ENCODE measurements at places on chromosomes 3 and 15.

- DNase-seq, result no peak
Measured at GRCh38 chr15:67150023-67150860, 84.8 kb downstream of the SMAD3 start.

DNA sequence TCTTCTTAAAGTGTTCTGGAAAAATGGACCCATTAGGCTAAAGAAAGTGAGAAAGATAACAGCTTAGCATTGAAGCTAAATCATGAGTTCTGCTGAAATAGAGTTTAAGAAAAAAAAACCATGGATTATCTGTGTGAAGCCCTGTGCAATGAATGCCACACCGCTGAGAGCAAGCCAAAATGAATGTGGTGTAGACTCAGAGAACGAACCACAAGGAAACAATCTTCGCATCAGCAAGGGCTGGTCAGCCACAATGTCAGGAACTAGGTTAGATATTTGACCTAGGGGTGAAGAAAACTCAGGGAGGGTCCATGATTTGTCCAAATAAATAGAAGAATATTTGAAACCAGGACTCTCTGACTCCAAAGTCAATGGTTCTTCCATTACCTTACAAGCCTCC, 91.4 kb upstream of the MEX3B start:
- no peak for DNase-seq

- peak; percentile 20 for DNase-seq
Measured at GRCh38 chr15:74203914-74204431, 1.4 kb upstream of the STRA6 start.

GRCh38 chr15:52414936-52415335, 113.7 kb downstream of the MYO5A start:
- DNase-seq, result no peak

GRCh38 chr3:122067588-122068240, 12.6 kb downstream of the CD86 start:
- no peak for DNase-seq

DNA sequence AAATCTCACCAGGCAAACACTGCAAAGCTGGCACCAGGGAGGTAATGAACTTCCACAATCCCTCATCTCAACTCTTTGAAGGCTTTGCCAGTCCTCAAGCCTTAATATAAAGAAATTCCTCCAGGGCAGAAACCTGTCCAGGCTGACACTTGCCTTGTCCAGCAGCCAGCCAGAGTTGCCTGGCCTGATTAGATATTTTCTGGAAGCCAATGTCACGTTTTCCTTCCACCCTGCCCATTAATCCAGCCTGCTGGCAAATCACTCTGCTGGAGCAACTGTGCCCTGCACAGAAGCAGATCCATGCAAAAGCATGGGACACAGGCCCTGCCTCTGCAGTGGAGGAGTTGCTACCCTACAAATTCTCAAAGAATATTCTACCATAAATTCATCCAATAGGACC, 56.5 kb downstream of the HEG1 start:
- no peak for DNase-seq

Measured in COR-L47 (cell line).